Esophagus squamous epithelium (tissue), 5 donors: ENCODE measurements at places on chromosomes 2 and 18. TPM values are rescaled to one million over a fixed set of nuclear protein-coding genes. Genes with fewer than 3 reads are reported as not detected.

DNA sequence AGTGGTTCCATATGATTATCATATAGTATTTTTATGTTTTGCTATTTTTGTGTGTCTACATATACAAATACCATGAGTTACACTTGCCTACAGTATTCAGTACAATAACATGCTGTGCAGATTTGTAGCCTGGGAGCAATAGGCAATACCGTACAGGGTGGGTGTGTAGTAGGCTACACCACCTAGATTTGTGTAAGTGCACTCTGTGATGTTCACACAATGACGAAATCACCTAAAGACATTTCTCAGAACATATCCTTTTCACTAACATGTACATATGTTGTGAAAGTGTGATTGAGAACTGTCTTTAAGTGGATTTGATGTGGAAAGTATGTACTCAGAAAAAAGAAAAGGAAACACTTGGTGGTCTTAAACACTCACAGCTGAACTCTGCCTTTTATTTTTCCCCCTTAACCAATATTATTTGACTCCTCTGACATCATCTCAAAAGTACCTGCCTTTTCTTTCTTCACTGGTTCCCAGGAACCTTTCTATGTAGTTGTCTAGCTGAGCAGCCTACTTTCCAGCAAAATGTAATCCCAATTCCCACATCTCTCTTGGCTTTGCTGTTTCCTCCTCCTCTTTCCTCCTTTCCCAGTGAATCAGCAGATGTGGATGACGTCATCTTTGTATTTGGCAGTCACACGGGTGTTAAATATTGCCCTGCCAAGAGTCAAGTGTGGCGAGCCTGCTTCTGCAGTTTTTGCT, 47.7 kb downstream of the OSBPL6 start:
- H3K27ac ChIP-seq, result no peak overlapping the region
- no peak for DNase-seq
- no peaks in the 10 kb centered on the region for H3K27me3 ChIP-seq
- peaks cover 22% of the 10 kb centered on the region for H3K4me1 ChIP-seq
- no peaks in the 10 kb centered on the region for H3K36me3 ChIP-seq

DNA sequence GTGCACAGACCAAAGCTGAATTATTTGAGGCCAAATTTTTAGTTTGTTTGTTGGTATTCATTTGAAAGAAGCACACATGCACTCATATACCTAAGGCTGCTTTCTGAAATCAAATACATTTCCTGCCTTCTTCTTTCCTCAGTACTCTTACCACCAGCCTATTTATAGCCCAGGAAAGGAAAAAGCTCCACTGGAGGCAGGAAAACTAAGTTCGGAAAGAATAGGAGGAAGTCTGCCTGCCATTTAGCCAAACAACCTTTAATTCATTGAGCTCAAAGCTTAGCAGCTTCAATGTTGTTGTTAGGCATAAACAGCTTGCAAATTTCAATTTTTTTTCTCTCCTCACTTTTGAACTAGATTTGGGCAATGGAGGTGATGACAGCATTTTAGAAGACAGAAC, 40.4 kb upstream of the RASGRP3 start:
- H3K4me3 ChIP-seq, result no peak overlapping the region
- H3K27me3 ChIP-seq, result no peaks in the 10 kb centered on the region
- H3K4me1 ChIP-seq, result no peaks in the 10 kb centered on the region
- no peak overlapping the region for H3K27ac ChIP-seq
- DNase-seq, result no peak

DNA sequence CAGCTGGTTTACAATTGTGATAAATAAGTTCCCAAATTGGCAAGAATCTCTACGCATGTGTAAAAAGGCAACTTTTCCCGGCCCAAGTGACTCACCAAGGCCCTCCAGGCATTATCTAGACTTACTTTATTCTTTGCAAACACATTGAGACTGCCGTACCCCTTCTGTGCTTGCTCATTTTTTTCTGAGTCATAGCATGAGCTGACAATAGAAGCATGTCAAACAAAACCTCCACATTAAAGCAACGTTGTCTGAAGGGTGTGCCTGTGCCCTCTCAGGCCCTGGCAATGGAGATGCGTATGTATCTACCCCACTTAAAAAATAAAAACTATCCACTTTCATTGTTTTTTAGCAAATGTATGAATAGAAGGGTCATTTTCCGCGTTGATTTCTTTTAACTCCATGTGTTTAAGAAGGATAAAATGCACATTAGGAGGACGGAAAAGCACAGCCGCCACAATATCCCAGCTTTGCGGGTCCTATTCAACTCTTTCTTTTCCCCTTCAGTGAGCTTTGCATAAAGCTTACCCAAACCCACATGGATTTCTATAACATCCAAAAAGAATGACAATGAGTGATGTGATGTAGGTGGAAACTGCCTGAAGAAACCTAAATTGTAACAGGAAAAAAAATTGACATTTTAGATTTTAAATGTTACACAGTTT, 298.2 kb downstream of the CDCA7 start:
- DNase-seq, result no peak
- no peaks in the 10 kb centered on the region for H3K27me3 ChIP-seq
- no peaks in the 10 kb centered on the region for H3K4me1 ChIP-seq
- no peak overlapping the region for H3K4me3 ChIP-seq
- H3K27ac ChIP-seq, result peak overlapping the region; percentile 79

- DNase-seq, result no peak
- H3K4me3 ChIP-seq, result no peak overlapping the region
- no peaks in the 10 kb centered on the region for H3K36me3 ChIP-seq
- no peaks in the 10 kb centered on the region for H3K27me3 ChIP-seq
- H3K27ac ChIP-seq, result no peak overlapping the region
- no peaks in the 10 kb centered on the region for H3K4me1 ChIP-seq
These were observed 77.2 kb downstream of the TTN start for GRCh38 chr2:178730049-178730448.

- peaks cover 68% of the 10 kb centered on the region for H3K4me1 ChIP-seq
- H3K36me3 ChIP-seq, result no peaks in the 10 kb centered on the region
- no peak overlapping the region for H3K4me3 ChIP-seq
- DNase-seq, result no peak
- no peaks in the 10 kb centered on the region for H3K27me3 ChIP-seq
These were observed 36.8 kb upstream of the EML4 start for GRCh38 chr2:42132191-42132965.

- H3K36me3 ChIP-seq, result no peaks in the 10 kb centered on the region
- peaks cover 11% of the 10 kb centered on the region for H3K4me1 ChIP-seq
- no peak overlapping the region for H3K27ac ChIP-seq
These were observed 11.1 kb downstream of the RAB3GAP1 start for GRCh38 chr2:135063210-135063609.

DNA sequence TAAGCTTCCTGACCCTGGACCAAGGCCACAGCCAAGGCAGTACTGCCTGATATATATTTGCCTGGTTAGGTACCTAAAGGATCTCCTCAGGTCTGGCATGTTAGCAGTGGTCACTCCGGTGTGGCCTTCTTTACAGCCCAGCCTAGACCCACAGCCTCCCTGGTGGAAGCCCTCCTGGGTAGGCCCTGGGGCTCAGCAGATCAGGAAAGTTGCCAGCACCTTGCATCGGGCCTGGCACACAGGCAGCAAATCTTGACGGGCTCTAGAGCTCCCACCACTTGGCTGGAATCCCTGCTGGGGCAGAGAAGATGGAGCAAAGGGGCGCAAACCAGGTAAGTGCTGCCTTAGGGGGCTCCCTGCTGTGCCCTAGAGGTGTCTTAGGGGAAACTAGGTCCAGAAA, 40.9 kb upstream of the ATP6V1B1 start:
- no peak overlapping the region for H3K27ac ChIP-seq
- H3K4me1 ChIP-seq, result peaks cover 7% of the 10 kb centered on the region
- H3K4me3 ChIP-seq, result no peak overlapping the region
- H3K36me3 ChIP-seq, result no peaks in the 10 kb centered on the region
- no peak for DNase-seq
- peaks cover 17% of the 10 kb centered on the region for H3K27me3 ChIP-seq

DNA sequence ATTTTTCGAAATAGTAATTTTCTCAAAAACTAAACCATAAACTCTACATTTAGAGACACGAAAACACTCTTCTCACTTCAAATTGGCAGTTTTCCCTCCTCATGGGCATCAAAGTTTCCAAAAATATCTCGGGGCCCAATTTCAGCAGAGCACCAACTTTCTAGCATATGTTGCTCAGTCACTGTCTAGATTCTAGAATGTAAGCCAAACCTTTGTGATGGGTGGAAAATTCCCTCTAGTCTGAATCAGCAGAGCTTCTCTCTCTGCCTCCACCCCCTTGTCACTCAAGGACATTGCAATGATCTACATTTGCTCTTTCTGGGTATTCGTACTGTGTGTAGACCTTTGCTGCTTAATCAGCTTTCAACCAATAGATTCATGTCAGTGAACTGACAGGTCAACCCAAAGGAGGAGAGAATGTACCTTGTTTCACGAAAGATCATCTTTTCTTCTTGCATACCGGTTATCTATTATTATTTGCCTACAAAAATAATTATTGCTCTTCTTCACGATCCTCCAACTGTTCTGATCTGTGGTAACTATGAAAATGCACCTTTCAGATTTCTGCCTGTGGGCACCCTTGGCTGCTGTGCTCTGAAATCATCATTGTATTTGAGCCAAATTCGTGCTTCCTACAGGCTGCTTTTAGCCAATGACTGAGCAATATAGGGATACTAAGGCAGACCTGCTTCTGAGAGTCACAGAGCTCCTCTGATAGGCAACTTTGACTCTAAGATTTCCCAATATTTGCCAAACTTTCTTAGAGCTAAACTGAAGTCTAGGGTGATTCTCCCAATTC, 38.7 kb upstream of the GLS start:
- no peak for DNase-seq
- no peaks in the 10 kb centered on the region for H3K36me3 ChIP-seq
- H3K27me3 ChIP-seq, result no peaks in the 10 kb centered on the region
- H3K4me3 ChIP-seq, result no peak overlapping the region
- no peak overlapping the region for H3K27ac ChIP-seq

- H3K27me3 ChIP-seq, result no peaks in the 10 kb centered on the region
- no peak overlapping the region for H3K27ac ChIP-seq
- H3K4me3 ChIP-seq, result no peak overlapping the region
- no peaks in the 10 kb centered on the region for H3K4me1 ChIP-seq
- H3K36me3 ChIP-seq, result no peaks in the 10 kb centered on the region
- DNase-seq, result no peak
These were observed 696.1 kb downstream of the NRXN1 start for GRCh38 chr2:50335852-50336251.

GRCh38 chr2:73004889-73005596, 66.5 kb downstream of the SFXN5 start:
- H3K27ac ChIP-seq, result no peak overlapping the region
- H3K27me3 ChIP-seq, result no peaks in the 10 kb centered on the region
- DNase-seq, result no peak
- no peaks in the 10 kb centered on the region for H3K4me1 ChIP-seq

DNA sequence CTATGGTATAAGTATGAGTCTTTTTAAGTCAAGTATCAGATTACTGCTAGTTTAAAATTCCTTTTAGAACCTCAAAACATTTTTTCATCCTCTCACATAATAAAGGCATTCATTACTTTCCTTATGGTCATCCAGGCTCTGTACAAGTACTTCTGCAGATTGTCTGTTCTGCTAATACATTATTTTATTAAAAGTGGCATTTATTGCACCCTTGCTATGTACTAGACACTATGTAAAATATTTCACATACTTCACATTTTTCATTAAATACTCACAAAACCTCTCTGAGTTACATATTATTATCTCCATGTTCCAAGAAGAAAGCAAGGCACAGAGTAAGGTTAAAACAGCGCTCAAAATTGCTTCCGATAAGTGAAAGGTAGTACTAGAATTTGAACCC, 84.1 kb downstream of the RAPH1 start:
- H3K4me1 ChIP-seq, result no peaks in the 10 kb centered on the region
- no peaks in the 10 kb centered on the region for H3K27me3 ChIP-seq
- H3K4me3 ChIP-seq, result no peak overlapping the region
- no peak overlapping the region for H3K27ac ChIP-seq
- H3K36me3 ChIP-seq, result peaks cover 13% of the 10 kb centered on the region

- H3K4me3 ChIP-seq, result no peak overlapping the region
- no peak overlapping the region for H3K27ac ChIP-seq
- H3K4me1 ChIP-seq, result no peaks in the 10 kb centered on the region
- DNase-seq, result no peak
- H3K27me3 ChIP-seq, result no peaks in the 10 kb centered on the region
These were observed 90.3 kb downstream of the TACR1 start for GRCh38 chr2:75108937-75109482.

- no peak for DNase-seq
- H3K27ac ChIP-seq, result no peak overlapping the region
- H3K4me3 ChIP-seq, result no peak overlapping the region
- no peaks in the 10 kb centered on the region for H3K36me3 ChIP-seq
- H3K4me1 ChIP-seq, result no peaks in the 10 kb centered on the region
These were observed 500.0 kb upstream of the SETBP1 start for GRCh38 chr18:44180683-44181082.

- H3K4me3 ChIP-seq, result no peak overlapping the region
- H3K4me1 ChIP-seq, result peaks cover 16% of the 10 kb centered on the region
- H3K27me3 ChIP-seq, result no peaks in the 10 kb centered on the region
- H3K27ac ChIP-seq, result no peak overlapping the region
These were observed 86.9 kb downstream of the RDH14 start for GRCh38 chr2:18473241-18474181.

- no peak overlapping the region for H3K4me3 ChIP-seq
- H3K36me3 ChIP-seq, result no peaks in the 10 kb centered on the region
These were observed 65.8 kb upstream of the IGFBP5 start for GRCh38 chr2:216761133-216761532.

- no peaks in the 10 kb centered on the region for H3K27me3 ChIP-seq
- H3K4me1 ChIP-seq, result no peaks in the 10 kb centered on the region
- no peak overlapping the region for H3K27ac ChIP-seq
- no peak overlapping the region for H3K4me3 ChIP-seq
- no peaks in the 10 kb centered on the region for H3K36me3 ChIP-seq
These were observed 21.4 kb upstream of the PLEKHM3 start for GRCh38 chr2:208046686-208047085.

DNA sequence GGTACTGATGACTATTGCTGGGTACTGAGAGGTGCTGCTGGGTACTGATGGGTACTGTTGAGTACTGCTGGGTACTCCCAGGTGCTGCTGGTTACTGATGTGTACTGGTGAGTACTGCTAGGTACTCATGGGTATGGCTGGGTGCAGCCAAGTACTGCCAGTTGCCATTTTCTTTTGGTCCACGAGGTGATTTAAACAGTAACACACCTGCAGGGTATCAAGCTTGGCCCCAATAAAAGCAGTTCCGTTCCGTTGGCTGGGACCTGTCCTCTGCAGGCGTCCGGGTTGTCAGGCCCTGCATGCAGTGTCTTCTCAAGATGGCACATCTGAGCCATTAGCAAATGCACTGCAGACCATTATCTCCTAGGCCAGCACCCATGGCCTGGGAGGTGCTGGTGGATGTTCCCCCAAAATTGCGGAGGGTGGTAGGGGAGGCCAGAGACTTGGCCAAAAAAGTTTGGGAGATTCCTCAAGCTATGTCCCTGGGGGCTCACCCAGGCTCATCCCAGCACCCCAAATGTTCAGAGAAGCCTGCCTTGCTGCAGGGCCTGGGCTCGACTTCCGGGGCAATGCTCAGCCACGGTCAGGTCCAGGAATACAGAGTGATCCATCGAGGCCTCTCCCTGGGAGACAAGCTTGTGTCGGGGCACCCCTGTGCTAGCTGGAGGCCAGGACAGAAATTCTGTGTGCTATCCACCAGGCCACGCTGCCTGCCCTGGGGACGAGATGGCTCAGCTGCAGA, 165.2 kb downstream of the TWIST2 start:
- no peak overlapping the region for H3K27ac ChIP-seq
- no peaks in the 10 kb centered on the region for H3K4me1 ChIP-seq
- no peaks in the 10 kb centered on the region for H3K36me3 ChIP-seq
- DNase-seq, result no peak

GRCh38 chr2:98806236-98806697, 75.3 kb upstream of the MGAT4A start:
- H3K27ac ChIP-seq, result peak overlapping the region; percentile 25
- H3K4me1 ChIP-seq, result peaks cover 8% of the 10 kb centered on the region
- no peaks in the 10 kb centered on the region for H3K27me3 ChIP-seq

PCARE gene
- total RNA-seq, result 0.04 TPM

TMEM198 gene
- total RNA-seq, result 0.76 TPM

OBSL1 gene
- total RNA-seq, result 11.4 TPM

TMEFF2 gene
- not detected for total RNA-seq

FAP gene
- total RNA-seq, result 0.91 TPM

MARCHF4 gene
- total RNA-seq, result not detected

LAMA1 gene
- 1.8 TPM for total RNA-seq

MAL gene
- 469 TPM for total RNA-seq
